ENCODE measurements at places on chromosomes 6 and 20.

DNA sequence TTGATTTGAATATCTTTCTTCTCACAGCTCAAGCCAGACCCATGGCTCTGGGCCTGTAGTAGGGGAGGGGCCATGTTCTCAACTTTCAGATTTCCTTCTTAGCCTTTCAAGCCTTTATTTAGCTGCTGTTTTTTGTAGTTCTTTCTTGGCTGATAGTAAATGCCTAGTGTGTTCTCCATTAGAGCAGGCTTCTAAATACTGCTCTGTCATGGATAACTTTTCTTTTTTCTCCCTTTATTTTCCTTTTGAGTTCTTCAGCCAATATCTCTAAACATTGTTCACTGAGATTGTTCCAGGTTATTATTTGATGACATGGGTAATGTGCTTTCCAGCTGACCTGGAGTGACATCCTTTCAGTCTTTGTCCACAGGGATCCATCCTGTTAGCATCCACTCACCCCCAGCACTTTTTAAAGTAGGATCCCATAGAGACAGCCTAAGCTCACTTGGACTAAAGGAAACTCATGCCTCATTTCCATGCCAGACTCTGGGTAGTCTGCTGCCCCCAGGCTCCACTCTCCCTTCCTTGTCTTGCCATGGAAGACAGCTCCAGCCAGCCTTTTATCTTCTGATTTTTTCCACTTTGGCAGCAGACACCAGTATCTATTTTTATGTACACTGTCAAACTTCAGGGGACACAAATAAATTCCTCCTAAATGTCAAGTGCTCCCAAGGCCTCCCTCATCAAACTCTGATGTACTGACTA, 645.6 kb downstream of the RNF144B start:
- DNase-seq = no peak

GRCh38 chr20:33474963-33475362, 14.9 kb upstream of the CBFA2T2 start:
- no peak for DNase-seq

DNA sequence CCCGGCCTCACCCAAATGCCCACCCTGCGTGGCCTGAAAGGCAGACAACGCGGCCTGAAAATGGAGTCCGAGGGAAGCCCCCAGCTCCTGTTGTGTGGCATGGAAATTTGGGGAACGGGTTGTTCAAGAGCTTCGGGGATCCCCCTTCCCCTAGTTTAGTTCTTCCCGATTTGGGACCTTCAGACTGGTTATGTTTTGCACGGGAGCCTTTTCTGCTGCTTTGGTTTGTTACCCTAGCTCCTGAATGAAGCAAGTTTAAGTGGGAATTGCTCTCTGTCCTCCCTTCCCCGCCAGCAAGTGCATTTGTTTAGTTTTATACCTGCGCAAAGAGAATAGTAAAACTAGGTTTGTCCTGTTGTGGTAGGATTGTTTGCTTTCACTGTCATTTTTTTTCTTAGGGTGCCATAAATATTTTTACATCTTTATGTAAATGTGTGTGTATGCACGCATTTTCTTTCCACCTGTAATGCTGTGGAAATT, 604 bp downstream of the SH3BGRL2 start:
- no peak for DNase-seq

- no peak for DNase-seq
Observed at GRCh38 chr6:68653074-68653705, 18.1 kb downstream of the ADGRB3 start.

Data from HS-27A (cell line).